Spinal cord (tissue), 10 donors: ENCODE measurements at places on chromosomes 12 and 14. TPM values are rescaled to one million over a fixed set of nuclear protein-coding genes. Genes with fewer than 3 reads are reported as not detected.

The PROX2 gene
- not detected for total RNA-seq

The DDHD1 gene
- total RNA-seq, result 54.4 TPM

DNA sequence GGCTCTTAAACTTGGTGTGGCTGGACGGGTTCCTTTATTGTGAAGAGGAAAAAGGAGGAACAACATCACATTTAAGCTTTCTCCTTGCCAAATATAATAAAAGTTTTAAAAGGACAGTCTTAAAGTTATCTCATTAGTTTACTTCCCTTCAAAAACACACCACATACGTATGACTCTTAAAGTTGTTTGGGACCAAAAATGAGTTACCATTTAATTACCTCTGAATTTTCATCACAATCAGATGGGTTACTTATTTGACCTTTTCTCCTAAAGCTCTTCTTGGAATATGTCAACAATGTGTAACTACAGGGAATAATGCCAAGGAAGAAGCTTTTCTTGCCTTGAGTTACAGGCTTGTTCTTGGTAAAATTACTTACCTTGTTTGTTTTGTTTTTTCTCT lies 16.4 kb downstream of the RAB21 start:
- H3K27ac ChIP-seq, result no peak overlapping the region
- no peaks in the 10 kb centered on the region for H3K27me3 ChIP-seq
- H3K36me3 ChIP-seq, result peaks cover 7% of the 10 kb centered on the region
- no peak for DNase-seq
- no peak overlapping the region for H3K4me3 ChIP-seq

DNA sequence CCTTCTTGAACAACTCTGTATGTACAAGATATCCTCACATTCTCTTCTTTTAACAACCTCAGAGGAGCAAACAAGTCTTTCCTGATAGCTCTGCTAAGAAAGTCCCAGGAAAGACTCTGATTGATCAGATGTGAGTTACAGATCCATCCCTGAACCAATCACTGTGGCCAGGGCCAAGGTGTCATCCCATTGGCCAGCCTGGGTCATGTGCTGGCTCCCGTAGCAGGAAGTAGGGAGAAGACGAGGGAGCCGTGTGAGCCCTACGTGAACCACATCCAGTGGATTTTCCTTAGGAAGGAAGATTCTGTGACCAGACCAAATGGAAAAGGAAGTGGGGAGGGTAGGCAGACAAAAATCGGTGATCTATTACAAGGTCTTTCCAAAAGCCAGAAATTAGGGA lies 5.6 kb downstream of the P2RX7 start:
- H3K36me3 ChIP-seq, result peaks cover 11% of the 10 kb centered on the region
- no peaks in the 10 kb centered on the region for H3K27me3 ChIP-seq
- no peak for DNase-seq
- H3K27ac ChIP-seq, result peak overlapping the region; percentile 74
- H3K4me3 ChIP-seq, result no peak overlapping the region

DNA sequence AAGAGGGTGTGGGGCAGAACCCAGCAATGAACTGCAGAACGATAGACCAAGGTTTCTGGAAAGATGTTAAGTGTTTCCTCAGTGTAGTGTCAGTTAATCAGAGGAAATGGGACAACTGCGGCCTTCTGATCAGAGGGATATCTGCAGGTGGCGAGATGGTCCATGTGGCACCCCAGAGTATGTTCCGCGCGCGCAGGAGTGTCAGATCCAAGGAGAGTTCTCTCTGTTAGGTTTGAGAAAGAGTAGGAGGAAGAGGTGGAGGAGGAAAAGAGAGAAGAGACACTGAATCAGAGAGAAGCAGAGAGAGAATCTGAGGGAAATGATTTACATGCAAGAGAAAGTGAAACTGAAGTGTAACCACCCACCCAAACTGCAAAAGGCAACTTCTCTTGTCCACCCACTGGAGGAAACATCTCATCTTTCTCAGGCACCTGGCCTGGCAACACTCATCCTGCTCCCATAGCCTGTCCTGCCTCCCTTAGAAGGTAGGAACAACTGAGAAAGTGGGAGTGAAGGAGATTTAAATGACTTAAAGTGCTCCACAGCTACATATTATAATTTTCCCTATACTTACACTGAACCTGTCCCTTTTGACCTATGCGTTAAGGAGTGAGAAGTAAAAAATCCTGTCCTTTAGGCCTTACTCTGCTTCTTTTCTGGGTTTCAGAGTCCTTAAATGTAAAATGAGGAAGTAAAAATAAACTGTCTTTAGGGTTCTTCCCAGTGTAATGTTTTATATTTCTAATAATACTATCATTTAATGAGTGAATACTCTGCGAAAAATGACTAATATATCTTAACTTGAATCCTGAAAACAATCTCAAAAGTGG lies 6.8 kb upstream of the TESPA1 start:
- H3K27me3 ChIP-seq, result no peaks in the 10 kb centered on the region
- no peaks in the 10 kb centered on the region for H3K4me1 ChIP-seq
- no peak overlapping the region for H3K4me3 ChIP-seq
- DNase-seq, result no peak

DNA sequence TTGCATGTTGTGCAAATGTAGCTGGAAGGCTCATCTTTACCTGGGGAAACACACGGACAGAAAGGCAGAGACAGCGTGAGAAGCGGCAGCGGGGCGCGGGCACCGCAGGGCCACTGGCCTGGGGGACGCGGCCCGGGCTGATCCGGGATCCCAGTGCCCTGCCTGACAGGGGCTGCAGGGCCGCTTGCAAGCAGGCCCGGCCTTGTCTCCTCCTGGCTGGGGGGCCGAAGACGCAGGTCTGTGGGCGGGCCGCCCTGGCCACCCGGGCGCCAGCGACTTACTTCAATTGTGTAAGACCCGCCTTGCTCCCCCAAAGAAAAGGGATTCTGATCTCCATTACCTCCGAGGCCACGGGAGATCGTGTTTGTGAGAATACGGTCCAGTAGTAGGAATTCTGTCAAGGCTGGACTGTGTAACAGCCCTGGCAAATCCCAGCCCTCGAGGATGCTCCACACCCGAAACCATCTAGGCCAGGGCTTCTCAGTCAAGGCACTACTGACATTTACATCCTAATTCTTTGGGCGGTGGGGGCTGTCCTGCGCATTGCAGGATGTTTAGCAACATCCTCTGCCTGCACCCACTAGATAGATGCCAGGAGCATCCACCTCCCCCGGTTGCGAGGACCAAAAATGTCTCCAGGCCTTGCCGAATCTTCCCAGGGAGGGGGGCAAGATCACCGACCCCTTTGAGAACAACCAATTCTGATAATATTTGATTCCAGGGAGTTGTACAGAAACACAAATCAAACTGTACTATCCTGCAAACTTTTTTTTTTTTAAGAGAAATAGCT lies 95.6 kb downstream of the BCL11B start:
- no peak for DNase-seq
- H3K27me3 ChIP-seq, result no peaks in the 10 kb centered on the region
- H3K4me3 ChIP-seq, result no peak overlapping the region
- H3K27ac ChIP-seq, result no peak overlapping the region
- peaks cover 5% of the 10 kb centered on the region for H3K4me1 ChIP-seq
- H3K36me3 ChIP-seq, result peaks cover 23% of the 10 kb centered on the region

The SAMD15 gene
- total RNA-seq, result 4.2 TPM

- peak within 1 kb of the TSS; percentile 83 for H3K4me3 ChIP-seq
- peak; percentile 98 for DNase-seq
- H3K4me1 ChIP-seq, result peaks cover 7% of the 10 kb centered on the region
Observed at GRCh38 chr12:40691913-40692764, at the start of gene CNTN1. Gene CNTN1 (plus strand): TSS chr12:40692439.
